T-helper 1 cell (primary cell): ENCODE measurements at places on chromosomes 13 and 19.

GRCh38 chr19:17950310-17951156, 16.4 kb upstream of the KCNN1 start:
- peak; percentile 47 for DNase-seq

DNA sequence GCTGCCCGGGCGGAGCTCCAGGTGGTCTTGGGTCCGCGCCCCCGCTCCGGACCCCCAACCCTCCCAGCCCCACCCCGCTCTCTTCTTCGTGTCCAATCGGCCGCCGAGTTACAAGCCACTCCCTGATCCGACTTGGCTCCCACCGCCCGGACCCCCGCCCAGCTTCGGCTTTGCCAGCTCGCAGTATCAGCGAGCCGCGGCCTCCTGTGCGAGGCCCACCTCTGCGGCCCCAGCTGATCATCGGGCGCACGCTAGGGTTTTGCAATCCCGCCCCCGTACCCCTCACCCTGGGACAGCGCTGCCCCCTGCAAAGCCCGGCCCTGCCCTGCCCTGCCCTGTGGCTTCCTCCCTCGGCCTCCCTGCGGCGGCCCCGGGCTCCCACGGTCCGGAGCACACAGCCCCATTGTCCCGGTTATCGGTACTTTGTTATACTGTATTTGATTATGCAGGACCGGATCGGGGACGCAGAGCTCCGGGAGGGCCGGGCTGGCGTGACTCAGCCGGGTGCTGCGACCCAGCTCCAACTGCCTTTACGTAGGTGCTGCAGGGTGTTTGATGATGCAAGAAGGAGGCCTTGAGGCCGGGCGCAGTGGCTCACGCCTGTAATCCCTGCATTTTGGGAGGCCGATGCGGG, 598 bp upstream of the LPAR2 start:
- DNase-seq: peak; percentile 24

DNA sequence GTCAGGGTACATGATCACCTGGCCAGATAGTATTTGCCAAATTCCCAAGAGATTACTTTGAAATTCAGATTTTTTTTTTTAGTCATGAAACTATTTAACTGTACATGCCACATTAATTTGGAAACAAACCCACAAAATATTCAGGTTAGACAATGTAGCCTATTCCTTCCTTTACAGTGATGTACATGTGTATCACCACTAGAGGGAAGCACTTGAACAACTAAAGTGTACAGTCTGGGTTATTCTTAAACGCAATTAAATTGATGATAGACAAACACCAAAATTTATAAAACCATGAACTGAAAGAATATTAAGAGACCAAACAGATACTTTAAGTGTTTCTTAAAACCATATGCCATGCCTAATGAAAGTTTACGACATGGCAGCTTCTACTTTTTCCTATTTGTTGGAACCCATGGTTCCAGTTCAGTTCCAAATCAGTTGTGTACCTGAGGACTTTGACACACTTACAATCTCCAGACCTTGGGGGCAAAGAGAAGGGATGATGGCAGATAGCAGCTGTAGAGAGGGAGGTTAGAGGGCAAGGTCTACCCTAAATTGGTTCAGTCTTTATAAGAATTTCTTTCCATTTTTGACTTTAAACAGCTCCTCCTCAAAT, 52.8 kb downstream of the TNFSF13B start:
- no peak for DNase-seq

DNA sequence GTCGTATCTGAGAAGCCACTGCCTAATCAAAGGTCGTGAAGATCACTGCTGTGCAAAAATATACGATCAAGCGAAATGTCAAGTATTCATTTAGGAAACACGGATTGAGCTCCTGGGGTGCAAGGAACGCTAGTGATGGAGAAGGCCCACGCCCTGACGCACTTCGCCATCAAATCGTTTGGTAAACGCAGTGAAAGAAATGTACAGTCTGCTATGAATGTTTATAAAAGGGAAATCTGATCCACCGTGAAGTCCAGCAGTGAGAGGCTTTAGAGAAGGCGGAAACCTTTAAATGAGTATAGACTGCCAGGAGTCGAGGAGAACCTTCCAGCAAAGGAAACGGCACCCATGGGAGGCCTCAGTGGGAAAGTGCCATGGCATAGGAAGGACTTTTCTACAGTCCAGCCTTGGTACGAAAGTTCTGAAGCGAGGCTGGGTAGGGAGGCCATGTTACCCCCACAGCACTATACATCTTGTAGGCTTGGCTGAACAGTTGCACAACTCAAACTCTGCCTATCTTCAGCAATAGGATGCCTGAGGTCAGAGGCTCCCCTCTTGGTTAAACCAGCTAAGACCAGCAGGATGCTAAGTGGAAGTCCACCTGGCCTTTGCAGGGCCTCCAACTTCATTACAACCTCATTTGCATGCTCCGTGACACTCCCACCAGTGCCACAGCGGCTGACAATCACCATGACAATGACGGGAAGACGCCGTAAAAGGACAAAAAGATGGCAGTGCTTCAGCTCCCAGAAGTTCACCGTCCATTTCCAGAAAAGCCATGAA, 20.4 kb downstream of the PCID2 start:
- DNase-seq: no peak

DNA sequence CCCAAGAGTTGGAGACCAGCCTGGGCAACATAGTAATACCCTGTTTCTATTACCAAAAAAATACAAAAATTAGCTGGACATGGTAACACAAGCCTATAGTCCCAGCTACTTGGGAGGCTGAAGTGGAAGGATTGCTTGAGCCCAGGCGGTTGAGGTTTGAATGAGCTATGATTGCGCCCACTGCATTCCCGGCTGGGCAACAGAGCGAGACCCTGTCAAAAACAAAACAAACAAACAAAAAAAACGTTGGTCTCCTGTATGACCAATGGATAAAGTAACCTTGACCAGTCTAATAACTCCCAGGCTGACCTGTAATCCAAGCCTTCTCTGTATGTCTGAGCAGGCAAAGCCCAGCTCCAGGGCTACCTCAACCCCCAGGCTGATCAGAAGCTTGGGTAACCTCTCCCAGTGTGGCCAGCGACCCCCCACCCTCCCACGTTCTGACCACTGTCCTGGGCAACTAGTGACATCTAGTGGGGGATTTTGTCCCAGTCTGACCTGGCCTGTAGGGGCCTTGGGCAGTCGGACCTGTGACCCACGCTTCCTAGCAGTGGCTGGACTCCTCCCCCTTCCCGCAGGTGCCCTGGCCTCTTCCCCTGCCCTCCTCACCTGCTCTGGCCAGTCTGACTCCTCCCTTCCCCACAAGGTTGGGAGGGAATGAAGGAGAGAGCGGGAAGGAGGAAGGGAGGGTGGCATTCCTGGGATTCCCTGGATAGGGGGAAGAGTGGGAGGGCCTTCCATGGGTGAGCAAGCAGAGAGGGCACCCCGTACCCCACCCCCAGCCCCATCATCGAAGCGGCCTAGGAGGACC, 1.0 kb upstream of the BCAM start:
- no peak for DNase-seq

GRCh38 chr13:79668201-79668752, 187.3 kb downstream of the NDFIP2 start:
- no peak for DNase-seq

DNA sequence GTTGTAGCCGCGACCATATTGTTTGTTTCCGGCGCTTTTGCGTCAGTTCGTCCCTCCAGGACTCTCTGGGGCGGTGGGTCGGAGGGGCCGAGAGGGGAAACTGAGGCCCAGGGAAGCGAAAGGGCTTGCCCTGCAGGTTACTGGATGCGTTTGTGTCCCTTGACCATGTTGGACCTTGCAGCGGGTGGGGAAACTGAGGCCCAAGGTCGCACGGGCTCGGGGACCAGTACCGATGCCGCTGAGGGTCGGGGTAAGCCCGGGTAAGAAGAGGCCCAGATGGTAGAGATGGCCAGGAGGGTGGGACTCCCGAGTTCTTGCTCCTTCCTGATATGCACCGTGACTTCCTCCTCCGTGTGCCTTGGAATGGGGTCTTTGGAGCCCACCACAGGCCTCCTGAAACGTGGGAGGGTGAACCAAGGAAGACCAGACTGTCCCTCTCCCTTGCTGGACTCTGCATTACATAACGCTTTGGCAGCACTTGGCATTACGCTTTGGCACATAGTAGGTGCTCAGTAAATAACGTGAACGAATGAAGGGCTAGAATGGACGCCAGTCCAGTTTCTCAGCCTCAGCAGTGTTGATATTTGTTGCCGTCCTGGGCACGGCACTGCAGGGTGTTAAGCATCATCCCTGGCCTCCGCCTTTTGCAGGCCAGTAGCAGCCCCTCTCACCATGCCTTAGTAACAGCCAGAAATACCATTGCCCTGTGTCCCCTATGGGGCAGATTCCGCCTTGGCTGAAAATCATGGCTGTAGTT, 743 bp downstream of the CHAF1A start:
- DNase-seq: no peak

GRCh38 chr19:35883882-35884281, 15.5 kb downstream of the APLP1 start:
- no peak for DNase-seq

- no peak for DNase-seq
Observed at GRCh38 chr13:65499256-65499655, 1730.9 kb downstream of the PCDH9 start.

GRCh38 chr13:33349986-33350826, 64.7 kb upstream of the STARD13 start:
- no peak for DNase-seq
